Cortex of kidney (tissue), 1 donor: ENCODE measurements at places on chromosomes 3 and 15.

DNA sequence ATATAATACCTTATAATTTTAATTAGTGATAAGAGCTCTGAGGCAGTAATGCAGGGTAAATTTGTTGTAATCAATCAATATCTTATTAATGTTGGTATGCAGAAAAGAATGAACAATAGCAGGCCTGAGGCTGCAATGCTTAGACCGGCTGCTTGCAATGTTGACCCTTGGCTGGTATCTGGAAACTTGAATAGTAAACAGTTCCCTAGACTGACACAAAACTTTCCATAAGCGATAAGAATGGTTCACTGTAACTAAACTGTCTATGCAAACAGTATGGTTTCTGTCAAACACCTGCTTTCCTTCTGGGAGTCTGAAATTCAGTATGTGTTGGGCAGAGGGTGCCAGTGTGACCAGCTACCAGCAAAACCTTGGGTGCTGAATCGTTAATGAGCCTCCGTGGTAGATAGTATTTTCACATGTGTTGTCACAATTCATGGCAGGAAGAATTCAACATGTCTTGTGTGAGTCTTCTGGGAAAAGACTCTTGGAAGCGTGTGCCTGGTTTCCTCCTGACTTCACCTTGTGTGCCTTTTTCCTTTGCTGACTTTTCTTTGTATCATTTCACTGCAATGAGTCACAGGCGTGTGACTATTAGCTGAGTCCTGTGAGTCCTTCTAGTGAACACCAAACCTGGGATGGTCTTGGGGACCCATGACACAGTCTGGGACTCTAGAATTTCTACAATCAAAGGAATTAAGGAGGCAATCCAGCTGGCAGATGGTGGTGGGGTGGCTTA, 30.7 kb upstream of the CLRN1 start:
- DNase-seq, result no peak

DNA sequence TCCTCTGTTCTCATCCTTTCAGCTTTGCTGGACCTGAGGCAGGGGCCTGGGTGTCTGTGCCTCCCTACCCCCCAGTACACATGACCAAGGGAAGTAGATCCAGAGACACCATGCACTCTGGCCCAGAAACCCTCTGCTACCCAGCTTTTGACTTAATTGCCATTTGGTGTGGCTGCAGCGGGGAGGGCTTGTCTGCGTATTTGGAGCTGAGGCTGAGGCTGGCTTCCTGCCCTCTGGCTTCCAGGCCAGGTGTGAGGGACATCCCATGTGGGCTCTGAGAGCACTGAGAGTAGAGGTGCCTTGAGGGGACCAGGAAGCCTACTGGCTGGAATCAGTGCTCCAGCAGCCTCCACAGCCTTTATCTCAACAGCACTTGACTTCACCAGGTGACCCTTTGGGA, 26.9 kb downstream of the PPCDC start:
- DNase-seq, result no peak

- DNase-seq, result no peak
Observed at GRCh38 chr3:29718661-29719065, 437.8 kb downstream of the RBMS3 start.

DNA sequence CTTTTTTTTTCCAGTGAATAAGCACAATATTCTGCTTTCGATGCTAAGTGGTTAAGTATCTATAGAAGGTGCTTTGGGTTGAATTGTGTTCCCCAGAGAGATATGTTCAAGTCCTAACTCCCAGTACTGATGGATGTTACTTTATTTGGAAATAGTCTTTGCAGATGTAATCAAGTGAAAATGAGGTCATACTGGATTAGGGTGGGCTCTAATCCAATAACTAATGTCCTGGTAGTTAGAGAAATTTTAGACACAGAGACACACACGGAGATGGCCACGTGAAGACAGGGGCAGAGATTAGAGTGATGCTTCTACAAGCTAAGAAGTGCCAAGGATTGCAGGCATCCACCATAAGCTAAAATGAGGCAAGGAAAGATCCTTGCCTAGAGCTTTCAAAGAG, 662.3 kb downstream of the NAALADL2 start:
- DNase-seq, result no peak

DNA sequence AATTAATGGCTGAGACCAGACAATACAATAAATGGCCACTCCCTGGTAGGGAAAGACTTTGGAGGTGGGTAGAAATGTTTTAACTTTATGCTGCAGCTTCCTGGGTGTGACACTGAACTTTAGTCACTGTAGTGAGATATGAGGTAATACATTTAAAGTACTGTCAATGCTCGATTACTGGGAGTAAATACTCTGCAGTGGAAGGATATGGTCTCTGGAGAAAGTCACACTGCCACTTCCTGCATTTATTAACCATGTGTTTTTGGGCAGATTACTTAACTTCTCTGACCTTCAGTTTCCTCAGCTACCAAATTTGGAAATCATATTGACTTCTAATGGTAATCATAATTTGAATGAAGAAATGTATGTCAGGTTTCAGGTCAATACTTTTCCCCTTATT, 317.1 kb upstream of the TGFBR2 start:
- no peak for DNase-seq

DNA sequence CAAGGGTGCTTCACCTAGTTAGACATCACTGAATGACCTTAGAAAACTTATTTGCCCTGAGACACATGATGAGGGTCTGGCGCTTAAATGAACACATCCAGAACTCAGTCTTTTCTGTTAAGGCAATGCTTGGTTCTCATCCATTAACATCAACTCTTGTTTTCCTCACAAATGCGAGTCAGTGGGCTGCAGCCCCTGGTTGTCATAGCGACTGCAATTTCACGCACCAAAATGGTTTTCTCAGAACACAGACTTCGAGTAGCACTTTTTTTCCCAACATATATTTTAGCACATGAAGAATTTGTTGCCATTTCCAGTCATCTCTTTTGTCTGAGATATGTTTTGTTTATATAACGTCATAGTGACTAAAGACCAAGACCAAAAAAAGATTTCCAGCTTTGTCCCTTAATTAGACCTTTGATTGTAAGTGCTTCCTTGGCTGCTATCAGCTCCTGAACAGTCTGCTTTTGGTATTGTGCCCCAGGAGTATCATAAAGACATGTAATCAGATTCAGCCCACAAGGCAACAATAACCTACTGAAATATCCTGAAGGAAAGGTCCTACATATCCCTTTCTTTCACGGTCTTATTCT, 68.5 kb downstream of the GPR176 start:
- no peak for DNase-seq

DNA sequence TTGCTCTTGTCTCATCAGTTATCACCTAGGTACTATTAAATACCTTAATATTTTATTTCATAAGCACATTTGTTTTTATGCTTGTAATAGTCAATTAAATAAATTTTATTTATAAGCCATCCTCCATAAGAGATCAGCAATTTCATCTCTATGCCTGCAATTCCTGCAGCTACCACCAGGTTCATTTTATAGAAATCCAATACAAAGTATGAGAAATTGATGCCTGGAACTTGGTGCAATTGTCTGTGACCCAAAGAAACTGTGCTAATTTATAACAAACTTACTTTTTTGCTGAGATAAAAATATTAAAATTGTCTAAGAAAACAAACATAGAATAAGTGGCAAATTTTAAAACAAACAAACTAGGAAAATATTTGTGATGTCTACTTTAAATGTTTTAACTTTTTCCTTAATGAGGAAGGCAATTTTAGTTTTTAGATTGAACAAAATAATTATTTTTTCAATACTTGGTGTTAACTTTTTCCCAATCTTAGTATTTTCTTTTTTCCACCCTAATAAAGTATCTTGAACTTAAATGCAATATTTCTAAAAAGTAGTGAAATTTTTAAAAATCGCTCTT, 1026.6 kb downstream of the ROBO1 start:
- DNase-seq, result no peak

GRCh38 chr15:29533647-29534046, 264.0 kb upstream of the NSMCE3 start:
- DNase-seq, result no peak

GRCh38 chr3:50226888-50227389, 9.1 kb upstream of the GNAI2 start:
- no peak for DNase-seq

DNA sequence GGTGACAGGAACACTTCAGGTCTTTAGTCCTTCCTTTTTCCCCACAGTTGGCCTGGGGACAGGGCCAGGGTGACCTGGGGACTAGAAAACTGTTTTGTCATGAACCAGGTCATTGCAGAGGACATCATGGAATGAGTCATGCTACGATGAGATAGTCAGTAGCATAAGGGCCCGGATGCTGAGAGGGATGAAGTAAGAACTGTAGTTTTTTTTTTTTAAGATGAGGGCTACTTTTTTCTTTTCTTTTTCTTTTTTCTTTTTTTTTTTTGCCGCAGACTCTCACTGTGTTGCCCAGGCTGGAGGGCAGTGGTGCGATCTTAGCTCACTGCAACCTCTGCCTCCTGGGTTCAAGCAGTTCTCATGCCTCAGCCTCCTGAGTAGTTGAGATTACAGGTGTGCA, 8.0 kb downstream of the MAP2K5 start:
- DNase-seq, result no peak

DNA sequence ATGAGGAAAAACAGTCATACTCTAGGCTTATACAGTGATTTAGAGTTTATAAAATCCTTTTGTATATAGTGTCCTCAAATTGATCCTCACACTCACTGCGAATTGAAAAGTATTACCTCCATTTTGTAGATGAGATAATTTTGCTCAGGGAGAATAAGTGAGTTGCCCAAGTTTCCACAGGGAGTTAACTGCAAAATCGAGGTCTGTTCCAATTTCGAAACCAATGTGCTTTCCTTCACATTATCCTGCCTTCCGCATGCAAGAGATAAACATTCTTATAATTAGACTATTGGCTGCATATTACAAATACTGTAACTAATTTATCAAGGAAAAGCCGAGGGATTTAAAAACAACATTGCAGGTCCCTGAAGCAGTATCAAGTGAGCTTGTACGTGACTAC, 667.0 kb downstream of the SQOR start:
- no peak for DNase-seq

DNA sequence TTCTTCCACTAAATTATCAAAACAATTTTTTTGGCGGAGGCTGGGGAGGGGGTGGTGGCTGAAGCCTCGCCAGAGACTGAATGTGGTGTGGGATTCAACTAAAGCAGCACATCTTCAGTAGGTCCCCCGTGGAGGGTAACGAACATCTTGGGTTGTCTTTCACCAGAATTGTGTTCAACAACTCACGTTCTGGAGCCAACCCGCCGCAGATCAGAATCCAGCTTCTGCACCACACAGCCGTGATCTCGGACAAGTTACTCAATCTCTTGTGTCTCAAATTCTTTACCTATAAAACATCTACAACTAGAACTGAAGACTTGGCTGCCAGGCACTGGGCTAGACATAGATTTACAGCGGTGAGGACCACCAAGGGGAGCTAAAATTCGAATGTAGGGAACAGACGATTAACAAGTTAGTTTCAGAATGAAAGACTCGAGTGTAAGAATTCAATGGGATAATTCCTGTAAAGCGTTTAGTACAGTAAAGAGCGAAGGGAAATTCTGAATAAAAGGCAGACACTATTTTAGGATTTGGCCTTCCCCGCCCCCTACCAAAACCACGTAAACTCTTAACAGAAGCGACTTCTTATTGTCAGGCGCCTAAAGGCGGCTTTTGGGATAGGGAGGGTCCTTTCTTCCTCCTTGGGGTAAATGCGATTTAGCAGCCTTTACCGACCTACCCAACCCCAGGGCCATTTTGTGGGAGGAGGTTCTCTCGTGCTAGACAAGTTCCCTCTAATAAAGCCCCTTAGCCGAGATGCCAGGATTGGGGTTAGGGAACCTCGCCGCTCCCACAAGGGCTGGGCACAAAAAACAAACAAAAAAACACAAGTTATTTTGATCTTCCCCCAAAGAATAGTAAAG, 697 bp upstream of the RAB5A start:
- DNase-seq, result no peak

DNA sequence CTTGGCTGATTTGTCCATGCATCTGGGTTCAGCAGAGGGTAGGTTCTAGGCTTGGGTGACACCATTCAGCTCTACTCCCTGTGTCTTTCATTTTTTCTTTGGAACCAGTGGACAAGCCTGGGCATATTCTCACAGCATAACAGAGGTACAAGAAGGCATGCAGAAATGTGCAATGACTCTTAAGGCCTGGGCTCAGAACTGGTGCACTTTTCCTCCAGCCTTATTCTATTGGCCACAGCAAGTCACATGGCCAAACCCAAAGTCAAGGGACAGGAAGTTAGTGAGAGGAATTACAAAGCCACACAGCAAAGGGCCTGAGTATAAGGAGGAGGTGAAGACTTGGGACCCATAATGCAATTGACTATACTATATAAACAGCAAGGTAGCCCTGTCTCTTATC, 200.9 kb upstream of the CTDSPL start:
- DNase-seq, result no peak

DNA sequence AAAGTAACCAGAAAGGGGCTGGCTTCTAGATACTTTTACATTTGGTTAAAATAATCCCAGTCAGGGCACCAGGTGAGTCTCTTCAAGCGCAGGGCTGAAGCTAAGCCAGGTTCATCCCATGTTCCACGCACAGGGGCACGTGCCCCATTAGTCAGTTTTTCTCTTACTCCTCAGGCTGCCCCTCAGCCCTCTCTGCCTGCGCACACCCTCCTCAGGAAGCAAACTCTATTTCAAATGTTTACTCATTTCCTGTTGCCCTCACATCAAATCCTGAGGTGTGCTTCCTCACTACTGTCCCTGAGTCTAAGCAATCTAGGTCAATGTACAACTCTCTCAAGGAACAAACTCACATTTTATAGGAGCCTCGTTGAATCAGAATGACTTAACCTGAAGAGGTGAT, 48.5 kb downstream of the THBS1 start:
- no peak for DNase-seq

GRCh38 chr3:194109192-194109863, 26.6 kb upstream of the HES1 start:
- no peak for DNase-seq

DNA sequence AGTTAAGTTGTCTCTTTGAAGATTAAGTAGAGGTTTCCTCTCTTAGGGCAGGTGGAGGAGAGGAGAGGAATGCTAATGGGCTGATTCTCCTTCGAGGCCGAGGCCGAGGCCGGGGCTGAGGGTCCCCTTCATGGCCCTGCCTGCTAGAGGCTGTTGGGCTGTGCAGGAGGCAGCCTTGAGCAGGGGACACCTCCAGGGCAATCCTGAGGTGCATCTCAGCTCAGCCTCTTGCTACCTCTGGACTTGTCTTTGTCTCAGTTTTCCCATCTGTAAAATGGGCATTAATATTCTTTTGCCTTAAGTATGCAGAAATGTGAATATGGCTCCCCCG, 97.7 kb upstream of the PRR20G start:
- no peak for DNase-seq

DNA sequence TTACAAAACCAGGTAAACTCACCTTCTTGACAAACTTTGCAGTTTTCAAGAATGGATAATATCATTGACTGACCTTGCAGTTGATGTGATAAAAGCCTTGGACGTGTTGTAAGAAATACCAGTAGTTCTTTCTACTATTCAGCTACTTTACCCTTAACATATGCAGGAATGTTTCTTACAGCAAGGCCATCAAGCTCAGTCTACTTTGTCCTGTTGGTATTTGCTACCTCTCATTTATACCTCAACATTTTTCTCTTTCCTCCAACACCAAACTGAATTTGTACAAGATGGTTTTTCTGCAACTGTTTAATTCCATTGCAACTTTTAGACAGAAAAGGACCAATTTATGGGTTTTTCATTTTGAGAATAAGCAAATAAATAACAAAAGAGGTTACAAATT, 147.4 kb upstream of the BCHE start:
- DNase-seq, result no peak

- no peak for DNase-seq
Observed at GRCh38 chr15:34791701-34792100, 3.6 kb downstream of the ACTC1 start.
